Stimulated activated CD8-positive, alpha-beta memory T cell treated with anti-CD3 and anti-CD28 coated beads, Interleukin-15, amount 100 ng/mL, for 48 hours (primary cell): ENCODE measurements at places on chromosomes 6 and 20.

- no peak for DNase-seq
These were observed 34.3 kb upstream of the PRIM2 start for GRCh38 chr6:57283106-57283505.

GRCh38 chr6:9527679-9528286 is 887.1 kb downstream of the TFAP2A start:
- DNase-seq = no peak

DNA sequence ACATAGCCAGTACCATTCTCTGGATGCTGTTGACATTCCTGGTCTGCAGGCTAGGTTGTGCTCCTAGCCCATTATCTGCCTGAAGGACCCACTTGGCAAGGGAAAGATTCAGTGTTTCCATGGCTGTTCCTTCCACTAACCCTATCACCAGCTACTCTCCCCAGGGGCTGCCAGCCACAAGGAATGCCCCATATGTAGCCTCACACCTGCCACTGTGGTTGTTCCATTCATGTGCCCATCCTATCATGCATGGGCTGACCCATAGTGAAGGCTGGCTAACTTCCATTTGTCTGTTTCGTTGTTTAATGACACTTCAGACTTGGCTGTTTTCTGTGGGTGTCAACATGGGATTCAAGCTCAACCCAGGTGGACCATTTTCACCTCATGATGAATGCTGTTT is 25.6 kb upstream of the HLA-A start:
- no peak for DNase-seq

DNA sequence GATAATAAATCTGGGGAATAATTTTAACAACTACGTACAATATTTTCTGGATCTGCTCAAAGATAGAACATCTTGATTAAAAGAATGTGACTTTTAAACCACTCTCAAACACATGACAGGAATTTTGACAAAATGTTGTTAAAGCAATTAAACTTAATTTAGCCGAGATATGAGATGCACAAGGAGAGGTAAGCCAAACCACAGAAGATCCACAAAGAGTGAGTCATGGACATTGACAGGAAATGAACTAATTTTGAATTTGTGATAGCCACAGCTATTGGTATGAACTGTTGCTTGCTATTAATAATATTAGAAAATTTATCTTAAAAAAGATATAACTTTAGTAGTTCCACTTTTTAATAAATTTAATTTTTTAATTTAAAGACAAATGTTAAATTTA is 27.8 kb upstream of the VGLL2 start:
- DNase-seq = no peak

- DNase-seq = no peak
These were observed 67.4 kb downstream of the STMND1 start for GRCh38 chr6:17169291-17169690.

DNA sequence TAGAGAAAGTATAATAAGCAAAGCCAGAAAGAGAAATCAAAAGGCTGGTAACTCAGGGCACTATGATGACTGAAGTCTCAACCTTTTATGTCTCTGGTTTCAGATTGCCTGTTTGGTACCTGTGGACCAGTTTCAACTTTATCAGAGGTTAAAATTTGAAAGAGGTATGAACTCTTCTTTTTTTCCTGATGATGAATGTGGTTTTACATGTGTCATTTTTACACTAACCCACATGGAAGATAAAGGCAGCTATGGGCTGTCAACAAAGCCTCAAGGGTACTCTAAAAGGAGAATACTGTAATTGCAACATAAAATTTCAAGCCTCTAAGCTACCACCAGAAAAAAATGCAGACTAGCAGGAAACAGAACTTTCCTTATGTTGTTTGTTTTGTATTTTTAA is 52.4 kb downstream of the RNF144B start:
- DNase-seq = no peak

GRCh38 chr20:35329435-35330139 is 37.4 kb upstream of the FAM83C start:
- peak; percentile 44 for DNase-seq

- DNase-seq = no peak
These were observed 55.5 kb upstream of the SGK1 start for GRCh38 chr6:134373282-134373922.

DNA sequence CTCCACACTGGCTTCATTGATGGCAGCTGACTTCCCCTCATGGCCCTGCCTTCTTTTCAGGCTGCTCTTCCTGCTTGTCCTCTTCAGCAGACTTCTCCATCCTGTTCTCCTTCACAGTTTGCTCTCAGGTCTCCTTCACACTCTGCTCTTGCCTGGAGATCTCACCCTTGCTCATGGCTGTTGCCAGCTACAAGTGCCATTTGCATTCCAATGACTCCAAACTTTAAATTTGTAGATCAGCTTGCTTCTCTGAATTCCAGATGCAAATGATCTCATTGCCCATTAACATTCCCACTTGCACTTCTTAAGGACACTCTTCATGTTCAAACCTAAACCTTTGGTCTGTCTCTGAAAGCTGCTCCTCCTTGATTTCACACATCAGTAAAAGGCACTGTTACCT is 343.0 kb downstream of the QKI start:
- no peak for DNase-seq

DNA sequence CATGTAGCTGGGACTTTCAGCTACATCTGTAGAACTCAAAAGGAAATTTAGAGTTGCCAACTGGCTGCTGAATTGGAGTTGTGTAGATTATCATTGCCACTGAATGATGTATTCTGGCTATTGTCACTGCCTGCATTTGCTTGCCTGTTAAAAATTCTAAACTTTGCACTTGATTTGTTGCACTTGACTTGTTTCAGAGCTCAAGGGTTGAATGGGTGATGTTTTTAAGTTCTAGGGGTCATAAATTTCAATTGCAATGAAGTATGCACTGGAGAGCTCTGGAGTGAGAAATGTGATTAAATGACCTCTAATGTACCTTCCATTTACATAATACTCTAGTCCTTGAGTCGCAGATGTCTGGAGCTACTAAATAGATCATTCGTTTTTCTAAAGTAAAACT is 102.4 kb downstream of the TNFRSF21 start:
- no peak for DNase-seq

GRCh38 chr6:26187292-26187691 is 100.1 kb downstream of the HFE start:
- no peak for DNase-seq

DNA sequence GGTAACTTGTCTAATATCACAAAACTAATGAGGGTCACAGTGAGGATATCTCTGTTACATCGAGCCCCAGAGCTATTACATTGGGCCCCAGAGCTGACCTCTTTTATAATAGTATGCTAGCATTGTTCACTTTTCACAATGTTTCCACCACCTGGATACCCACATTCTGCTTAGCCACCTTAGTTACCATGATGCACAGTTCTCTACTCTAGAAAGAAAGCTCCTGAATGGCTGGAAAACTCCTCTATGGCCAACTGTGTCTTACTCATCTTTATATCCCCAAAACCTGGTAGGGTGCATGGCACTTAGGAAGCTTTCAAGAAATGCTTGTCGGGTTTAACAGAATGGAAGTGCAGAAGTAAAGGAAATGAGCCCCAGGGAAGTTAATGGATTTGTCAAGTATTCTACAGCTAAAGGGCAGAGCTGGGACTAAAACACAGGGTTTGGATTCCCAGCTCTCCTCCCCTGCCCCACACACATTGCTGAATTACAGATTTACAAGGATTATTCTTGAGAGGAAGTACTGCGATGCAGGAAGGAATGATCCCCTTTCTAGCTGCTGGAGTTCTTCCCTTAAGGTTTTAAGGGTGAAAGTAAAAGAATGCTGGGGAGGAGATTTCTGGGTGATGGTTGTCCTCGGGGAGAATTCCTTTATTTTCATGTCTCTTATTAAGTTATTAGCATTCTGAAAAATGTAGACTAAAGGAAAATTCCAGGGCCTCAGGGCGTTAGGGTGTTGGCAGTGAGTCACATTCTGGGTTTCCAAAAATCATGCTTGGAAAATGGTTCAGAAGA is 16.1 kb upstream of the HINT3 start:
- DNase-seq = no peak

- DNase-seq = no peak
These were observed 16.5 kb downstream of the KPNA5 start for GRCh38 chr6:116697480-116697879.

DNA sequence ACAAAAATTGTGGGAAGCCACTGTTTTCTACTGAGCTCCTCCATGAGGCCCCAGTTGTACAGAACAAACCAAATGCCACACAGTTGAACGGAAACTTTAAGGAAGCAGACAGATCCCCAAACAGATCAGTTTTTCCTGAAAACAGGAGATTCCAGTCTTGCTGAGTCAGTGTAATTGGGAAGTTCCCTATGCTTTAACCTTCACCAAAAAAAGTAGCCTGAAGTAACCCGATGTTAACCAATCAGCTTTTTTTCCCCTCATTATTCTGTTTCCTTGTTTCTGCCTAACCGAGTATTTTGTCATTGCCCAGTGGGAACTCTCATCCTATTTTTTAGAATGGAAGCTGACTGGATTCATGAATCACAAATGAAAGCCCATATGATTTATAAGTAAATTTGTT is 36.7 kb downstream of the MARCKS start:
- DNase-seq = no peak

DNA sequence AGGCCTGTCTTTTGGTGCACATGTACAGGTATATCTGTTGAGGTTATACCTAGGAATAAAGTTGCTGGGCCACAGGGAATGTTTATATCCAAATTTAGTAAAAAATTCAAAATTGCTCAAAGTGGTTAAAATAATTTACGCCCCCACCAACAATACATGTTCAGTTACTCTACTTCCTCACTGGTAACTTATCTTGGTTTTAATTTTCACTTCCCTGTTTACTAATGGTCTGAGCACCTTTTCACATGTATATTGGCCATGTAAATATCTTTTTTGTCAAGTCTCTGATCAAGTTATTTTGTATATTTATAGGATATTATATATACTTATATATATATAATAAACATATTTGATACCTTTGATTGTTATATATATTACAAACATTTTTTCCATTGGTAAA is 9.7 kb downstream of the PDE7B start:
- DNase-seq = no peak

DNA sequence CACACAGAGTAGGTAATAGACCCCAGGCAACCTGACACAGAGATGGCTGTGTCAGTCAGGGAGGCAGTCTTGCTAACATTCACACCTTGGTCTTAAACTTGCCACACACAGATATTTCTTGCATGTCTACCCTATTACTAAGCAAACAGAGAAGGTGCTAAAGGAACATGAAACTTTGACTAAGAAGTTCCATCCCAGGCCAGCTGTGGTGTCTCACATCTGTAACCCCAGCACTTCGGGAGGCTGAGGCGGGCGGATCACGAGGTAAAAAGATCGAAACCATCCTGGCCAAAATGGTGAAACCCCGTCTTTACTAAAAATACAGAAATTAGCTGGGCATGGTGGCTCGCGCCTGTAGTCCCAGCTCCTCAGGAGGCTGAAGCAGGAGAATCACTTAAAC is 222.4 kb upstream of the JARID2 start:
- peak; percentile 70 for DNase-seq

DNA sequence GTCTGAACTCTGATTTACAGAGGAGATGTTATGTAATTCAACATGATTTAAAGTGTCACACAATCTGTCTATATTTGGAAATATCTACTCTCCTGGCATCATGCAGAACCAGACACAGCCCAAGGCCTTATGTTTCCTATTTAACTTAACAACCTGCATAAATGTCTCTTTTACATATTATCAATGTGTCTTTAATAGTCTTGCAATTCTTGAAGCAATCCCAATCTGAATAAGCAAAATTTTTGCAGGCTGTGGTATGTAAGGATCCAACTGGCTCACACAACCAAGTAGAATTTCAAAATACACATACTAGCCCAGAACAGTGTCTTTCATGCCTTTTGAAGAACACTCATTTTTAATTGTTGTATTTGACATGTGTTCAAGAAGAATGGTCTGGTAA is 443.2 kb downstream of the MAFB start:
- no peak for DNase-seq

DNA sequence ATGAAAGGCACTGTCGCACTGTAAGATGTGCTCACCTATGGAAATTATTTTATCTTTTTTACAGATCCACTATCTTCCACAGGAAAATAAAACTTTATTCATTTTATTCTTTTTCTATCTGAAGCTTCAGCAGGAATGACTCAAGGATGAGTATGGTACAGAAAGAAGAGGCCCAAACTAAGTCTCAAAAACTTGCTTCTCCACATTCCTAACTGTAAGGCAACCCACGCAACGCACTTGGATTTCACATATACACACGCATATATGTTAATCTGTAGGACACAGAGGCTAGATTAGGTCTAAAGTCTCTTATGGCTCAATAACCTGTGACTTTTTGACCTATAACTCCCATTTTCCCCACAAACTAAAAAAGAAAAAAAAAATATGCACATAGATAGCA is 81.9 kb downstream of the RALGAPA2 start:
- no peak for DNase-seq

DNA sequence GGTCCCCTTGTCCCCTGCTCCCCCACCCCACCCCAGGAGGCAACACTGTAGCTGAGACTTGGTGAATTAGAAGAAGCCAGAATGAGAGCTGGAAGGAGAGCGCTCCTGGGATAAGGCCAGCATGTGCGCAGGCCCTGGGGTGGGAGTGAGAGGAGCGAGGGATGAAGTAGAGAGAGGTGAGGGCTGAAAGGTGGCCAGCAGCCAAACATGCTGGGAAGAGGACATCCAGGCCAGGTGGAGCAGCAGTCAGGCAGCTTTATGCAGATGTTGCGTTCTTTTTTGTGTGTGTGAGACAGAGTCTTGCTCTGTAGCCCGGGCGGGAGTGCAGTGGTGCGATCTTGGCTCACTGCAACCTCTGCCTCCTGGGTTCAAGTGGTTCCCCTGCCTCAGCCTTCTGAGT is 2.2 kb upstream of the BPIFB1 start:
- no peak for DNase-seq

DNA sequence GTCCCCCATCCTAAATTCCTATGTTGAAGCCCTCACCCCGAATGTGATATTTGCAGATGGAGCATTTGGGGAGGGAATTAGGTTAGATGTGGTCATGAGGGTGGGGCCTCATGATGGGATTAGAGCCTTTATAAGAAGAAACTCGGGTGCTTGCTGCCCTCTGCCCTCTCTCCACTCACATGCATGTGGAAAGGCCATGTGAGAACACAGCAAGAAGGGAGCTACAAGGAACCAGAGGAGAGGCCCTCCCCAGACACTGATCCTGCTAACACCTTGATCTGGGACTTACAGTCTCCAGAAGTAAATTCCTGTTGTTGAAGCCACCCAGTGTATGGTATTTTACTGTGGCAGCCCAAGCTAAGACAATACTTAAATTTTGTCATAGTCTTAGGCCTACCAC is 69.6 kb upstream of the TULP1 start:
- no peak for DNase-seq

DNA sequence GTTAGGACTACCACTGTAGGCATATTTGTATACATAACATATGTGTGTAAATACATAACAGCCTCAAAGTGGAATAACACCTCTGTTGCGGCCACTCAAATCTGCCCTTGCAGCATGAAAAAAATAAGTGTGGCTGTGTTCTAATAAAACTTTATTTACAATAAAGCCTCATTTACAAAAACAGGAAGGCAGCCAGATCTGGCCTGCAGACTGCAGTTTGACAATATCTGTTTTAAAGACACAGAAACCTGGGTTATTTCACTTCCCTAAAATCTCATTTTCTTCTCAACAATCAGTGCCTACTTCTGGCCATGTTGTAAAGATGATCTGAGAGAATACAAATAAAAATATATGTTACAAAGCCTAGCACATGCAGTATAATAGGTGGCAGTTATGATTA is 53.9 kb upstream of the SCML4 start:
- no peak for DNase-seq
